ENCODE measurements at places on chromosomes 1 and 21.

GRCh38 chr1:79006564-79006963, at the start of gene ADGRL4:
ADGRL4 (minus strand) TSS chr1:79006730; CDS start chr1:79006654, 76 bp downstream.
- DNase-seq, result no peak

GRCh38 chr1:19009882-19010321, 53.4 kb upstream of the IFFO2 start:
- DNase-seq, result no peak

DNA sequence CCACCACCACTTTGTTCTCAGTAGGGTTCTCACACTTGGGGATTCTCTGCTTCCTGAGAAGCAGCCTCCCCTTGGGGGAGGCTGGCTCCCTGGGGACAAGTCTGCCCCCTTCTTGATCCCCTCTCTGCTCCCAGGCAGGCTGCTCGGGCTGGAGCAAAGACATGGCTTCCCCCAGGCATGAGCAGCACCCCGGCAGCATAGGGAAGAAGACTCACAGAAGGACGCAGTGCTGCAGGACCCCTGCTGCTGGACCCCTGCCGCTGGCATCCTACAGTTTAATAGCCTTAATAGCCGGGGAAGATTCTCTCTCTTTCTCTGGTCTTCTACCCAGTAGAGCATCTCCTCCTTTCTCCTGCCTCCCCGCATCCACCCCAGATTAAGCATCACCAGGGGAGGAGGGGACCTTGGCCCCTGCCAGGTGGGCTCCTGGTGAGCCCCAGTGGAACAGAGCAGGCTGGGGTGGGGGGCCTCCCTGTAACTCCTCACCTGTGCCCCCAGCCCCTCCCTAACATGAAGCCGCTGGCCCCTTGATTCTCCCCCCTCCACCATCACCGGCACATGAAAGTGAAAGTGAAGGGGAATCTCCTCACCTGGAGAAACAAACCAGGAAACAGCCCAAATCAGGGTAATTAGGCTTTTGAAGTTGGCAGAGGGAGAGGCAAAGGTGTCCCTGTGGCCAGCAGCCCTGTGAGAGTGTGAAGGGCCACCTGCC, 2.5 kb downstream of the WNT3A start:
- DNase-seq, result no peak

DNA sequence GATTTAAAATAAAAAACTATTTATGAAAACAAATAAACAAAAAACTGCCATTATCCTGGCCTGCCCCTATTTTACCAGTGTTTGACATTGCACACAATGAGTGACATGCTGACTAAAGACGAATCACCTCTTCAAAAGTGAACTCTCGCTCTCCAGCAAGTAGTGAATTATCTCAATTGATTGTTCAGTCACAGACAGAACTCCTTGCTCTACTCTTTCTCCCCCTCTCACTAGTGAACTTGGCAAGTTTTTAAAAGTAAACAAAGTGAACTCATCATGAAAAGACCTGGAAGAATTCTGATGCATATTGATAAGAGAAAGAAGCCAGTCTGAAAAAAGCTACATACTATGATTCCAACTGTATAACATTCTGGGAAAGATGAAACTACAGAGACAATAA, 4.7 kb upstream of the C1orf52 start:
- no peak for DNase-seq

DNA sequence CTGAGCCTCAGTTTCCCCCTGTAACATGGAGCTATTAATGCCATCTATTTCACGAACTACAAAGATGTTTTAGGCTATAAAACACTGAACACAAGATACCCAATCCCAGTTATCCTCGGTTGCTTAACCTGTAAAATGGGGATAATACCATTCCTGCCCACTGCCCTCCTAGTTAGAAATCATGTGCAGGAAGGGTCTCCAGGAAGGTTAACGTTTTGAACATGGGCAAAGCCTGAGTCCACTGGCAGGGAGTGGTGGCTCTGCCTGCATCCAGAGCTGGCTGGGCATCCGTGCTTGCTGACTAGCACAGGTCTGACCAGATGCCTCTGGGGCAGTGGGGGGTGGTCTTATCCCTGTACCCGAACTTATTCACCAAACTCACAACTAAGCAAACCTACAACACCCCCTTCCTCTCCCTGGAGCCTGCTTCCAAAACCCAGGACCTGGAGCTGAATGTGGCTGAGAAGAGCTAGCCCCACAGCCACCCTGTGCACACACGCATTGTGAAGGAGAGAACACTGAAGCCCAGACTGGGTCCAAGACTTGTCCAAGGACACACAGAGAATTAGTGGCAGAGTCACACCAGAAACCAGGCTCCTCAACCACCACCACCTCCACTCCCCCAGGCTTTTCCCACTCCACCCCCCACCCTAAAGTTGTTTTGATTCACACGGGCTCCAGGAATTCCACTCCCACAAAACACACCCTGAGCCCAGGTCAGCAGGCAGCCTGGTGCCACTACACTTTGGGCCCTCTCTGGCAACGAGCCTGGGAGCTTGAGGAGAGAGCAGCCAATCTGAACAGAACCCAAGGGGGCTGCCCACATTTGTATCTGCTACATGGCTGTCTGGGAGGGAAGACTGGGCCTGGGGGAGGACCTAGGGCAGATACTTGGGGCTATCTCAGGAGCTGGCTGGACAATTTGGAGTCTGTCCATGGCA, 1.6 kb downstream of the E2F2 start:
- no peak for DNase-seq

DNA sequence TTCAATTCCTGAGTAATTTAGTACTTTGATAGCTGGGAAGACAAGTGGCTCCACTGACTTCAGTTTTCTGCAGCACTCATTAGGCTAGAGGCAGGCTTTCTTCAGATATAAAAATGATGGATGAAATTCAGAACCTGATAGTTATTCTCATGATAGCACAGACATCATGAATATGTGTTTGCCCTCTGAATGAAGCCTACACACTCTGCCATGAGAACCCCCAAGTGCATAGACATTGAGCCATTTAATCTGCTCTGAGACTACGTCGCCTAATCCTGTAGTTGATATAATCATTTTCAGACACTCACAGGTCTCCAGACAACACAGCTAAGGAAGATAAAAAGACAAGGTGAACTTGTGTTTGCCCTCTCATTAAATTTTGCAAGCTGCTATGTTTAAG, 566.1 kb downstream of the AMY1C start:
- DNase-seq, result no peak

DNA sequence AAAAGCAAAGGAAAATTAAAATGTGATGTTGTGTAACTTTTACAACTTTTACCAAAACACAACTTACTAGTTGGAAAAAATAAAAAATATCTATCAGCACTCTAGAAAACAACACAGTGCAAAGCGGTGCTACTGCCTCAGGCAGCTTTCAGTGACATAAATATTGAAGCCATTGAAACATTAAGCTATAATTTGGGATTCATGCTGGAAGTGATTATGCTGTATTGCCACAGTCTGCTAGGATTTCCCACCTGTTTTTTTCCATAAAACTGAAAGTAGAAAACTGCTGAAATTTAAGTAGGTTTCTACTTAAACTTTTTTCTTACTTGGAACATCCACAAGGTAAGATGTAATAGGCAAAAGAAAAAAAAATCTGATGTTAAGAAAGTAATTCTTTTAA, 674.4 kb downstream of the KCNT2 start:
- DNase-seq, result no peak

DNA sequence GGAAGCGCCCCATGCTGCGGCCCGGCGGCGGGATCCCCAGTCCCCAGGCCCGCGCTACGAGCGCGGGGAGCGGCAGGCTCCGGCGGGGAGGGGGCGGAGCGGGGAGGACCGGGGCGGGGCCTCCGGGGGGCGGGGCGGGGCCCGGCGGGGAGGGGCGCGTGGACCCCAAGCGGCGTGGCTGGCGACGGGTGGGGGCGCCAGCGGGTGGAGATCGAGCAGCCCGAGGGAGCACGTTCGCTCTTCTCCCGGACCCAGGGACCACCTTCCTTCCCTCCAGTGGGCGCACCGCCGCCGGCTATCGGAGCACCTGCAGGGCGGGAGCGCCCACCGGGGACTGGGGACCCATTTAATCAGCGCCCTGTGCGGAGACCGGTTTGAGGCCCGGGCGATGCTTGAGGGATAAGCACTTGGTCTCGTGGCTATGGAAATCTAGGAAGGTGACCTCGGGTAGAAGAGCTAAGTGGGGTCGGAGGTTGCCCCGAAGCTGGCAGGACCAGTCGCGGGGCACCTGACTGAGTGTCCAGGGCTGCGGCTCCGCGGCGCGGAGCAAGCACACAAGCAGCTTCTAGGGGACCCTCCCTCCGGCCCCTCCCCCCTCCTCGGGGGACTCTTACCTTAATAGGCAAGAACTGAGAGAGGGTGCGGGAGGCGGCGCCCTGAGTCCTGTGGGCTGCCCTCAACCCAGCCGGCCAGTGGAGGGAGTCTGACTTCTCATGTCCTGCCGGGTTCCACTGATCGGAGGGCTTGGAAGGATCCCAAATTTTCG, at the start of gene TSPAN2:
TSS of gene TSPAN2 (minus strand) at position 84 of the 766 bp plus-strand sequence. CDS start at position 13, 71 bp downstream.
- peak; percentile 56 for DNase-seq

DNA sequence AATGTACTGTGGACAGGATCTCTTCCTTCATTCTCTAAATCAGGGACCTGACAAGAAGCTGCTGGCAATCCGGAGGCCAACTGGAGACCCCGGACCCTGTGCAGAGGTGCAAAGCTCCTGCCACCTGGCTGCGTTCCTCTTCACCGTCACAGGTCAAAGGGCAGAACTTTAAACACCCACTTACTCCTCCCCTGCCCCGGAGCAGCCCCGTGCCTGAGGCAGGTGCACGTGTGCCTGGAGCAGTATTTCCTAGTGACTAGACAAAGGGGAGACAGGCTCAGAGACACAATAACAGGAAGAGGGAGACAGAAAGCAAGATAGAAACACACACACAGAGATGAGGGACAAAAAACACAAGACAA, 6.6 kb upstream of the PIGC start:
- DNase-seq, result no peak

GRCh38 chr1:17161137-17161740, 42.0 kb upstream of the PADI2 start:
- DNase-seq, result no peak

DNA sequence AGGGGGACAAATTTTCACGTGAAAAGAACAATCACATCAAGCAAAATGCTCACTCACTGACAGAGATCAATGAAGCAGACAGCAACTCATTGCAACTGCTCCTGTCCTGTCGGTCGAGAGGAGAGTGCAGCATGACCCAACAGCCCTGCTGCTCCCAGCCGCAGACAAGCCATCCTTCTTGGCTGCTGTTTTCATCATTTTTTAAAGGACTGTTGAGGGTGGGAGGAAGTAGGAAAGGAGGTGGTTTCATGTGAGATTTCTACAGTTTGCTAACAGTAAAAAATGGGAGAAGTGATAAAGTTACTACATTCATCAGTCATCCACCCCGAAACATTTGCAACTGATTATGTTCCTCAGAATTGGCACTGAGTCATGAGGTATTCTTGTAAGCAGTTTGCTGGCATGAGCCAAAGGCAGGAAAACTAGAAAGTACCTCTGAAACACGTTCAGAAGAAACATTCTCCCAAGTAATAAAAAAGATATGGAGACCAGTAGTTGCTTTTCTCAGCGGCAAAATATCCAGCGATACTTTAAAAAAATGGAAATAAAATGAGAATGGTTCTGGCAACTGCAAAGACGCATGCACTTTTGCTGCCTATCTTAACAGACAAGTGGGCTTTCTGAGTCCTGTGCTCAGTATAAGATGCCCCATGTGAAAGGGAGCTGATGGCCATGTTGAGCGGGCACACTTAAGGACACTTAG, 72.0 kb upstream of the CLDN14 start:
- no peak for DNase-seq

DNA sequence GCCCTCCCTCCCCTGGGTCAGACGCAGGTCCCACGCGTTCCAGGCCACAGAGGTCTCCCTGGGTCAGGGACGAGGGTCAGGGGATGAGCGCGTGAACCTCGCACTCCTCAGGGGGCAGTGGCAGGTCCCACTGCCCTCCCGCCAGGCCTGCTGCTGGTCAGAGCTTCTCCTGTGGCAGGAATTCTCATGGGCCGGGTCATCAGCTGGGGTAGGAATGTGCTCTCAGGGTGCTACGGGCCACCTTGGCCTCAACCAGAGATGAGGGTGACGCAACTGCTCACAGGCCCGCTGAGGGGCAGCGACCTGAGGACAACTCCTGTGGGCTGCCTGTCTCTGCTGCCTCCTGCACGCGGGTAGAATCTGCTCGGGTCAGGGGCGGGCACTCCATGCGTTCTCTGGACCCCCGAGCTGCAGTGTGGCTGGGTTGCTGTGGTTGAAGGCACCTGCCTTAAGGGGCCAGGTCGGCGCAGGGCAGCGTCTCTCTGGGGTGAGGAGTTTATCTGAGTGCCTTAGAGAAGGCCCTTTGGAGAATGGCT, 128.8 kb downstream of the PRDM16 start:
- DNase-seq, result no peak

DNA sequence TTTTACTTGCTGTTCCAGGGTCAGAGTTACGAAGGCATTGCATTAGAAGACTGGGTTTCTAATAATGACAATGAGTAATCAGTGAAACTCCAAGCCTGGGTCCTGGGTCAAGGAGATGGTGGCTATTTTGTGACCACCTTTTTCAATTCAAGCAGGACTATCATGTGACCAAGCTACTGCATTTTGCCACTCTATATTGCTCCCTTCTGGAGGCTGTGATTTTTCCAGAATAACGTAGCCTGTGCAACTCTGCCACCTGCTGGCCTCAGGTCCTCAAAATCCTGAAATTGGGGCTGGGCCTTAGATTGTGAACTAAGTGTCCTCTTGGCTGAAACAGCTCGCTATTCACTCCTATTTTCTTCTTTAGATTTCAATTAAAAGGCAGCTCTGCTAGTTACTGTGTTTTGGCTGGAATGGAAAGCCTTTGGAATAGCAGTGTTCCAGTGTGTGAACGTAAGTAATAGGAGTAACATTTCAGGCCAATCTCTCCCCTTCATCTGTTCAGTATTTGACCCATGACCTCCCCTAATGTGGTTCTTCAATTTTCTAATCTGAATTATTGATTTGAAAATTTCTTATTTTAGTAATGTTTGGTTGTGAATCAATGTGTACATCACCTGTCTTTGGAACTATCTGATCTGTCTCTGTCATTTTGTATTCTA, 52.9 kb upstream of the CD46 start:
- no peak for DNase-seq

- peak; percentile 17 for DNase-seq
These were observed at the start of gene TTC34 for GRCh38 chr1:2801535-2802291. TTC34 (minus strand) TSS chr1:2801693; CDS start chr1:2800827, 866 bp downstream.

GRCh38 chr1:165871311-165872067, 44.1 kb downstream of the UCK2 start:
- peak; percentile 10 for DNase-seq

- no peak for DNase-seq
These were observed 4.6 kb upstream of the ENAH start for GRCh38 chr1:225657462-225657989.

GRCh38 chr1:83900524-83900923, 98.4 kb downstream of the TTLL7 start:
- no peak for DNase-seq

- no peak for DNase-seq
These were observed 90.7 kb downstream of the GALNT2 start for GRCh38 chr1:230157420-230158390.

GRCh38 chr21:44750675-44751025, 39.3 kb upstream of the TSPEAR start:
- DNase-seq, result no peak

GRCh38 chr1:82287556-82287955, 486.8 kb downstream of the ADGRL2 start:
- DNase-seq, result no peak

GRCh38 chr1:33519240-33519884, 46.9 kb downstream of the ZSCAN20 start:
- DNase-seq, result no peak

Measured in effector CD4-positive, alpha-beta T cell (primary cell).